B cell (primary cell): ENCODE measurements at places on chromosomes 3 and 15.

- no peaks in the 10 kb centered on the region for H3K4me1 ChIP-seq
Measured at GRCh38 chr3:31765871-31766270, 215.2 kb downstream of the OSBPL10 start.

- H3K36me3 ChIP-seq = no peaks in the 10 kb centered on the region
- no peak overlapping the region for H3K27ac ChIP-seq
- no peak overlapping the region for H3K4me3 ChIP-seq
- no peaks in the 10 kb centered on the region for H3K27me3 ChIP-seq
Measured at GRCh38 chr3:14391033-14391432, 11.4 kb upstream of the SLC6A6 start.

- no peaks in the 10 kb centered on the region for H3K4me1 ChIP-seq
- no peaks in the 10 kb centered on the region for H3K27me3 ChIP-seq
- no peak for DNase-seq
Measured at GRCh38 chr3:21704796-21705195, 46.2 kb downstream of the ZNF385D start.

DNA sequence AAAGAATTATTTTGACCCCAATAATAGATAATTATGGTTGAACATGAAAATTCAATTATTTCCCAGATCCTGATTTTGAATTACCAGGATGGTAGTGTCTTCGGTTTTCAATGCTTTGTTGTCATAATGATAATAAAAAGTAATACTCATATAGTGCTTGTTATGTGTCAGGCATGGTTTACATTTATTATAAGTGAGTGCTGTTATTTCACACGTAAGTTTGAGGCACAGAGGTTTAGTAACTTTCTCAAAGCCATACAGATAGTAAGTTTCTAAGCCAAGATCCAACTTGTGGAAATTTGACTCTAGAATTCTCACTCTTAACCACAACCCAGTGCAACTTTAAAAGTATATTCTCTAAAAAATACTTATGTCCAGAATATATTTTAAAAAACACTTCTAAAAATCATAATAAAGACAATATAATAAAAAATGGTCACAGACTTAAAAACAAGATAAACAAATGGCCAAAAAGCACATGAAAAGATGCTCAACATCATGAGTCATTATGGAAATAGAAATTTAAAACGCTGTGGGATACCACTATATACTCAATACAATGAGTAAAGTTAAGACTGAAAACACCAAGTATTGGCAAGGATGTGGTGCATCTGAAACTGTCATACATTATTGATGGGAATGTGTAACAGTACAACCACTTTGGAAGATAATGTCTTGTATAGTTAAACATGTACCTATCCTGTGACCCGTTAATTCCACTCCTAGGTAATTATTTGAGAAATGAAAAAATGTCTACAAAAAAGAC is 45.2 kb downstream of the SPRED1 start:
- H3K4me1 ChIP-seq = no peaks in the 10 kb centered on the region
- no peak for DNase-seq
- H3K36me3 ChIP-seq = no peaks in the 10 kb centered on the region
- H3K4me3 ChIP-seq = no peak overlapping the region
- H3K27ac ChIP-seq = no peak overlapping the region

DNA sequence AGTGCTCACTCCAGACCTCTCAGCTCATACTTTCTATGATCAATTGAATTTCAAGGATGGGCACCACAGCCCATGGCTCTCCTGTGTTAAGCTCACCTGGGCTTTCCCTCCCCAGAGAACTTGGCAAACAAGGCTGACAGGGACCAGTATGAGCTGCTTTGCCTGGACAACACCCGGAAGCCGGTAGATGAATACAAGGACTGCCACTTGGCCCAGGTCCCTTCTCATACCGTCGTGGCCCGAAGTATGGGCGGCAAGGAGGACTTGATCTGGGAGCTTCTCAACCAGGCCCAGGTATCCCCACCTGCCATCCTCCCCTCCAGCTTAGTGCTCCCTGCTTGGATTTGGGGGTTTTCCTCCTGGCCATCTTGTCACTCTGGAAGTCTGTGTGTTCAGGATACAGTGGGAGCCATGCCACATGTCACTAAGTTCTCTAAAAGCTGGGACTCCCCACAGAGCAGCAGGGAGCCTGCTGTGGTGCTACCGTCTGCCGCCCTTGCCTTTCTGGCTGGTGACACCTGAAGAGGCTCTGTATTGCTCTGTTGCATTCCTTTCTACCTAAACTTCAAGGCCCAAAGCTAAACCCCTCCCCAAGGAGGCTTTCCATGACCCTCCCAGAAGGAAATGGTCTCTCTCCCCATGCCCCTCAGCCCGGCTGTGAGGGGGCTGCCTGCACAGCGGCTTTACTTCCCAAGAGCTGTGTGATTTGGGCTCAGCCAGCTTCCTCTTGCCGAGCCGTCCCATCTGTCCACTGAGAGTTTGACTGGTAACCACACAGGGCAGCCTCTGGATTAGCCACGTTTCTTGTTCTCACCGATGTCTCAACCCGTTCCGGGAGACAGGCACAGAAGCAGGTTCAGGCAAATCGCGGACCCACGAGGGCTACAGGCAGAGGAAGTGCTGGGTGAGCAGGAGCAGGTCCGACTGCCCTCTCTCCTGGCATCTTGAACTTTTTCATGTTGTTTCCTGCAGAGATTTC is 10.8 kb downstream of the TF start:
- H3K4me1 ChIP-seq = no peaks in the 10 kb centered on the region
- no peak overlapping the region for H3K4me3 ChIP-seq
- no peaks in the 10 kb centered on the region for H3K36me3 ChIP-seq
- no peaks in the 10 kb centered on the region for H3K27me3 ChIP-seq
- H3K27ac ChIP-seq = no peak overlapping the region
- DNase-seq = no peak
